Cortex of kidney (tissue), 1 donor: ENCODE measurements at places on chromosomes 16 and 17.

DNA sequence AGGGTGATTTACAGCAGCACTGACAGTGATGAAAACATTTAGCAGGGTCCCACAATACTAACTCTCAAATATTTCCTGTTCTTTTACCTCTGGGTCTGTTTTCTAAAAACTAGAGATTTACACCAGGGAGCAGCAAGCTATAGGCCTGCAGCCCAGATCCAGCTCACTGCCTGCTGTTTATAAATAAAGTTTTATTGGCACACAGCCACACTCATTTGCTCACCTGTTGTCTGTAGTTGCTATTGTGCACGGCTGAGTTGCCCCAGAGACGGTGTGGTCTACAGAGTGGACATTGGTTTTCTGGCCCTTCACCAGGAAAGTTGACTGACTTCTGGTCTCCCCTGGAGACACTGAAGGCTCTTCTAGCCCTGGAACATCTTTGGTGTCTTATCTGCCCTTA, 16.3 kb upstream of the JPT2 start:
- DNase-seq, result no peak

- DNase-seq, result no peak
These were observed 335.3 kb downstream of the SNX29 start for GRCh38 chr16:12311877-12312276.

- no peak for DNase-seq
These were observed 852 bp downstream of the ZNF469 start for GRCh38 chr16:88383401-88384221.

- DNase-seq, result no peak
These were observed 26.8 kb downstream of the NLRP1 start for GRCh38 chr17:5557485-5557884.

DNA sequence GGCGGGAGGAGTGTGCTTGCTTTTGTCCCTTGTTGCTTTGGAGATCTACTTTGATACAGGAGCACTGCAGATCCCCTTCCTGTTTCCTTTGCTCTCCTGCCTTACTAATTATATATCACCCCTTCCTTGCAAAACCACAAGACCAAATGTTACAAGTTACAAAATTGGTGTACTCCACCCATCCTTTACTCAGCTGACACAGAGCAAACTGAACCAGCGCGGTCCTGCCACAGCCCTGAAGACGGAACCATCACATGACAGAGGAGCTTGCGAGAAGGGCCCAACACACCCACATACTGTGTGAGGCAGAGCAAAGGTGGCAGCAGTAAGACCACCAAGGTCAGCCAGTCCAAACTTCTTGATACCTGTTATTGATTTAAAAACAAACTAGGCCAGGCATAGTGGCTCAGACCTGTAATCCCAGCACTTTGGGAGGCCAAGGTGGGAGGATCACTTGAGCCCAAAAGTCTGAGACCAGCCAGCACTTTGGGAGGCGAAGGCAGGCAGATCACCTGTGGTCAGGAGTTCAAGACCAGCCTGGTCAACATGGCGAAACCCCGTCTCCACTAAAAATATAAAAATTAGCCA, 33.2 kb downstream of the CYTH1 start:
- no peak for DNase-seq

DNA sequence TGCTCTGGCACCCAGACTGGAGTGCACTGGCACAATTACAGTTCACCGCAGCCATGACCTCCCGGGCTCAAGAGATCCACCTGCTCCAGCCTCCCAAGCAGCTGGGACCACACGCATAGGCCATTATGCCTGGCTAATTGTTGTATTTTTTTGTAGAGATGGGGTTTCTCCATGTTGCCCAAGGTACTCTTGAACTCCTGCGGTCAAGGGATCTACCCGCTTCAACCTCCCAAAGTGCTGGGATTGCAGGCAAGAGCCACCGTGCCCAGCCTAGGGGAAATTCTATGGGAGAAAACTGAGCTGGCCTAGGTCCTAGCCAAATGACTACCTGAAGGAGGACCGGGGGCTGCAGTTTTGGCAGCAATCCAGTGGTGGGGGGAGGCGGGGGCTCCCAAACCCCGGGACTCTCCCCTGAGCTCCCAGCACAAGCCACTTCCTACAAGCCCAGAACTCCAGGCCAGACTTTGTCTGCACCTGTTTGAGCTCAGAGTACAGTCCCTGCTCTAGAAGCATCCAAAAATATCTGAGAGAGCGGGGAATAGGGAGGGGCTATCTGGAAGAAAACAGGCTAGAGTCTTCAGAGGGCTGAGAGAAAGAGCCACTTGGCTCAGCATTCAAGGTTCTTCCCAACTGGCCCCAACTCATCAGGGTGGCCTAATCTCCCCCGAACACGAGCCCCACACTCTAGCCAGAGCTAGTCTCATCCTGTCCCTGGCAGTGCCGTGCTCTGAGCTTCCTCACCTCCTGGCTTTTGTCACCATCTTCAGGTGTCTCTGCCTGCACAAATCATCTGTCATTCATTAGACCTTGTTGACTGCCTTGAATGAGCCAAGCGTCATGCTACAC, 9.1 kb downstream of the SRL start:
- DNase-seq, result no peak
